ENCODE measurements at places on chromosomes 2 and 18.

DNA sequence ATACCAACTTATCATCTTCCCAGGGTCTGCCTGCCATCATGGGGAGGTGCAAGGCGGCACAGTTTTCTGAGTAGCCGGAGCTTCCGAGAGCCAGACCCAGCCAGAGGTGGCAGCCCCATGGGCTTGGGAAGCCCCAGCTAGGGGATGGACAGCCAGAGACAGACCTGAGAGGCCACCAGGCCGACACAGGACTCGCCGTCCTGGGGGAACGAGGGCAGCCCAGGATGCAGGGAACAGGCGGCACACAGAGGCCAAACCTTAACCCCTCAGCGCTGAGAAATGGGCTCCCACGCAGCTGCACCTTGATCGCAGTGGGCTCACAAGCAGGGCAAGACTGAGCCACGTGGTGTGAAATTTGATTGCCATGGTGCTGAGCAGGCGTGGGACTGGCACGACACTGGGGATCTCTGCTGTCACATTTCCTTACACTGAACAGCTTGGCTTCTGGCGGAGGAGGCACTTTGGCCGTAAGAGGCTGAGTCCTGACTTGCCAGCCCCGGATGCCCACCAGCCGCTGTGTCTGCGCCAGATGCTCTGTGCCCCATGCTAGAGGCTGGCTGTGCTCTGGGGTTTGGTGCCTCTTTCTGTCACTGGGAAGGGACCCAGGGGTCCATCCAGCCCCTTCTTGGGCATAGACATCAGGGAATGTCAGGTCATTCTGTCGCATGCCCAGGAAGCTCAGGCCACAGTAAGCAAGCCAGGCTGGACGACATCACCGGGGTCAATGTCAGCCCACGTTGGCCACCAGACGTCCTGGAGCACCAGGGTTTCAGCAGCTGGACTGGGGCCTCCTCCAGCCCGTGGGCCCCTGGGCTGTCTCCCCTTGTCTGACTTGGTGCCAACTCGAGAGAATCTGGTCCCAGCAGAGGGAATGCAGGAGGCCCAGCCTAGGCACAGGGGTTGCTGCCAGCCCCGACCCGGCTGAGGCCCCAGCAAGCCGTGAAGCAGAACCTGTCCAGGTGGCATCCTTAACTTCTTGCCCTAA, 312.1 kb upstream of the MYT1L start:
- DNase-seq, result no peak

DNA sequence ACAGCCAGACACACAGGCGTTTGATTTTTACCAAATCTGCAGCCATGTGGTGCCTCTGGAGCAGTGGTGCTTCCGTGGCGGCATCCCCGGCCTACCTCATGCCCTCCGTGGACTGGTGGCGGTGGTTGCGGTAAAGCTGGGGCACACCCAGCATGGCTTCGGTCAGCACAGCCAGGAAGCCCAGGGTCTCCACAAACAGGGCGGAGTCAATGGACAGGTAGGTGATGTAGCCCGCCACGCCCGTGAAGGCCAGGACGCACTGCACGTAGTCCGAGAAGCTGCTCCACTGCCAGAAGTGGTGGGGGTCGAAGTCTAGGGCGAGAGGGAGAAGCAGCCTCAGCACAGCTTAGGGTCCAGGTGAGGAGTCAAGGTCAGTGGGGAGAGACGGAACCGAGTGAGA, 32.4 kb downstream of the SLC66A2 start:
- no peak for DNase-seq

DNA sequence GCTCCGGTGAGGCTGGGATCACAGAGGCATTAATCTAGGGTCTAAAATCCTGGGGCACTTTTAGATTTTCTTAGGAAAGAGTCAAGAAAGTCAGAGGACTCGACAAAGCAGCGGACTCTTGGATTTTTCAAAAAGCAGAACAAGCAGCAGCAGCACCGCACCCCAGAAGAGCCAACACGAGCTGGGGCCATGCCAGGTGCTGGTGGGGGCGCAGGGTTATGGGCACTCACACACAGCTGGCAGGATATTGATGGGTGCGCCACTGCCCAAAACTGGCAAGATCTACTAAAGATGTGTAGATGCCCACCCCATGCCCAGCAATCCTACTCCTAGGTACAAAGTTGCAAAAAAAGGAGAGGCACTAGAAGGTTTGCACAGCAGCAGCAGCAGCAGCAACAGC, 33.9 kb upstream of the SEMA4C start:
- DNase-seq, result no peak

- DNase-seq, result no peak
Measured at GRCh38 chr18:37403788-37404187, 161.8 kb downstream of the CELF4 start.

GRCh38 chr18:43422518-43422917, 145.2 kb upstream of the SYT4 start:
- no peak for DNase-seq

DNA sequence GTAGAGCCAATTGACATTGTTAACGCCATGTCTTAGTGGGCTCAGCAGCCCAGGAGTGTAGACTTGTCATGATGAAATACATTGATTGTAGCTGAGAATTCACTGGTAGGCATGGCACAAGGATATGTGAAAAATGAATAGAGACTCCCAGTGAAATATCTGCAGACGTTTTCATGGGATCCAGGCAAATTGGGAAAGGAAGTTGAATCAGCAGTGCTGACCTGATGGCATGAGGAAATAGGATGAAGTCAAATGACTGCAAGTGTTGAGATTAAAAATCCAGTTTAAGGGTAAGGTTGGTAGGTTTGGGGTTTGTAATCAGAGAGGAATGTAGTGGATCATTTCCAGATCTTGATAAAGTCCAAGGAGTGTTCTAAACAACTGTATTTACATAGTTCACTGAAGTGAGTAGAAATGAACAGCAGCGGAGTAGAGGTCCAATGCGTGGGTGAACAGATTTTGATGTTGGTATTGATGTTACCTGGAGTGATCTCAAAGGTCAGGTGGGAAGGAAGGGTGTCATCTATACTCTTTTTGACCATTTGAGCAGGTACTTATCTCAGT, 24.6 kb downstream of the INSIG2 start:
- DNase-seq, result no peak

- DNase-seq, result no peak
Measured at GRCh38 chr2:129923265-129924091, 56.0 kb upstream of the RAB6C start.

DNA sequence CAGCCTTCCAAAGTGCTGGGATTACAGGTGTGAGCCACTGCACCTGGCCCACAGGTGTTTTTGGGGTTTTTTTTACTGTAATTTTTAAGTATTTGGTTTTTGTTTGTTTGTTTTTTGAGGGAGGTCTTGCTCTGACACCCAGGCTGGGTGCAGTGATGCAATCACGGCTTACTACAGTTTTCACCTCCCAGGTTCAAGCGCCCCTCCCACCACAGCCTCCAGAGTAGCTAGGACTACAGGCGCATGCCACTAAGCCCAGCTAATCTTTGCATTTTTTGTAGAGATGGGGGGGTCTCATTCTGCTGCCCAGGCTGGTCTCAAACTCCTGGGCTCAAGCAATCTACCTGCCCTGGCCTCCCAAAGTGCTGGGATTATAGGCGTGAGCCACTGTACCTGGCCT, 7.3 kb upstream of the SLC11A1 start:
- no peak for DNase-seq

- no peak for DNase-seq
Measured at GRCh38 chr2:40341198-40341597, 110.7 kb downstream of the SLC8A1 start.

- DNase-seq, result no peak
Measured at GRCh38 chr2:199581935-199582360, 124.2 kb upstream of the SATB2 start.

DNA sequence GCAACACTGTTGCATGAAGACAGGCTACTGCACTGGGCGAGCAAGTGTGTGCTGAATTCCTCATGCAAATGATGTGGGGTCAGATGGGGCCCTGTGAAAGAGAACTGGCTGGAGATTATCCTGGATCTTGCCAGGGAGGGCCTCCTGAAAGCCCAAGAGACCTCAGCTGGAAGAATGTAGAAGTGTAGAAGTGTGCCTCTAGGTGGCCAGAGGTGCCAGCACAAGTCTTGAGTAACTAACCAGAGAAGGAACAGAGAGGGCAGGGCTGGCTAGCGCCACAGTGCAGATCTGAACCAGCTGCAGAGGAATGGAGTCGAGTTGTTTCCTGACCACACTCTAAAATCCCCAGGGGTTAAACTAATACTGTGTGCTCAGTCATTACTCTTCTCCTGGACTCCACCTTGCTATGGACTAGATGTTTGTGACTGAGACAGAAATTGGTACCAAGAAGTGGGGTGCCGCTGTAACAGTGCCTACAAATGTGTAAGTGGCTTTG, 399.3 kb downstream of the LRATD1 start:
- no peak for DNase-seq

- no peak for DNase-seq
Measured at GRCh38 chr18:3193331-3193730, 26.4 kb downstream of the MYOM1 start.

DNA sequence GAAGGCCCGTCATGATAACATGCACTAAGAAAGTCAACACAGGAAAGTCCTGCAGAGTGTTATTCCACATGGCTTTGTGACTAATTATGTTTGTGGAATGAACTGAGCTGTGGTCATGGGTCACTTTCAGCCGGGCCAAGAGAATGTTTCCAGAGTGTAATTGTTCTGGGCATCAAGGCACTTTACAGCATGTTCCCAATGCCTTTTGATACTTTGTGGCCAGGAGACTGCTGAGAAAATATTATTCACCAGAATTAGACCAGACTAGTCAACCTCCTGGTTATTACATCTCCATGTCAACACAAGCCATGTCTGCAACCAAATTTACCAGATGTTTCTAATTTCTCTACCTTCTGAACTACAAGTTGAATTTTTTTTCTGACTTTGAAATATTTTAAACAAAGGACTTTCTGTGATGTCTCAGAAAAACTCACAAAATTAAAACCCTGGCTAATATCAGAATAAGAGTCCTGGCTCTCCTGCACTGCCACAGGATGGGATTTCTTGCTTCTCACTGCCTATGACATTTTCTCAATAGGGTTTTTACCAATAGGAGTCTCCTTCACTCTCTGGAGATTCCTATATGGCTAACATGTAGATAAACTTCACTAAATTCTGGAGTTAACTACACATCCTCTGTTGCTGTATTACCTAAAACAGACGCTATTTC, 90.6 kb upstream of the WDR75 start:
- no peak for DNase-seq

DNA sequence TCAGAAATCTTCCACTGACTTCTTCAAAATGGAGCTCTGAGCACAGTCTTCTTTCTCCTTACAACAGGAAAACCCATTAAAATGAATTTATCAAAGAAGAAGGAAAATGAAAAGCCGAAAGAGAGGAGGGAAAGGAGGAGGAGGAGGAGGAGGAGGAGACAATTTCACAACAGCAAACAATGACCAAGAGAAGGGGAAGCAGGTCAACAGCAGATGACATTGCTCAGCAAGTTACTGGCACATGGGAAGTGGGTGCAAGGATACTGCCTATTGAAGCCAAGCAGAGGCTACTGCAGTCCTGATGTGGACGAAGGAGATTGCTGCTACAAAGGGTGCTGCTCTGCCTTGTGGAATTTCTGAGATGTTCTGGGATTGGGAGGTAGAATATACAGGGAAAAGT, 268.2 kb upstream of the FBXO11 start:
- no peak for DNase-seq

DNA sequence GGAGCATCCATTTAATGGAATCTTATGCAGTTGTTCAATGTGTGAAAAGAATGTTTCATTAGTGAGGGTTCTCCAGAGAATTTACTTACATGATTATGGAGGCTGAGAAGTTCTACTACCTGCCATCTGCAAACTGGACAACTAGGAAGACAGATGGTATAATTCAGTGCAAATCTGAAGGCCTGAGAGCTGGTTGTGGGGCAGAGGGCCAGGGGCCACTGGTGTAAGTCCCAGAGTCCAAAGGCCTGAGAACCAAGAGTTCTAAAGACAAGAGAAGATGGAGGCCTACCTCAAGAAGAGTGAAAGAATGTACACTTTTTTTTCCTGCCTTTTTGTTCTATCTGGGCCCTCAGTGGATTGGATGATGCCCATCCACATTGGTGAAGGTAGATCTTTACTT, 114.8 kb downstream of the DDX1 start:
- no peak for DNase-seq

DNA sequence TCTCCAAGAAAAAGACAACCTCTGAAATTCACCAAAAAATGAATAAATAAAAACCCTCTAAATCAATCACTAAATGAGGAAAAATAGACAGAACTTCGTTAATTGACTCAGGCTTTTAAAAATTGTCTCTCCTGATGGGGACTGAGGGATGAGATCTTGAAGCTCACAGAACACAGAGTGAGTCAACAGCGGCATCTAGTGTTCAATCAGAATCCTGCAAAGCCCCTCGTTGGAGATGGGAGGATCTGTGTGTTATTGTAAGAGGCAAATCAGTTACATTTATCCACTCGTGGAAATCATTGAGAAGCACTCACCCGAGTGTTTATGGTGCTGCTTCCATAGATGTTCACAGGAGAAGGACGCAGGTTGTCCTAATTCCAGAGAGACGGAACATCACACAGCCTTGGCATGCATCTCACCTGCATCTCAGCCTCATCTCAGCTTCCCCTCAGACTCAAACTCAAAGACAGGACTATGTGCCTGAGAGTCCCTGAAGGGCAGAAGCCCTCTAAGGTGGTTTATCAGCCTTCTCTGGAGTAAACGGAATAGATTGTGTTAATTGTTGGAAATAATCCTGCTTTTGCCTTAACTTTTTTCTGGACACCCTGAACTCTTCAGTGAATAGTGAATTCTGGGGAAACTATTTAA, 82.0 kb downstream of the MREG start:
- peak; percentile 20 for DNase-seq

DNA sequence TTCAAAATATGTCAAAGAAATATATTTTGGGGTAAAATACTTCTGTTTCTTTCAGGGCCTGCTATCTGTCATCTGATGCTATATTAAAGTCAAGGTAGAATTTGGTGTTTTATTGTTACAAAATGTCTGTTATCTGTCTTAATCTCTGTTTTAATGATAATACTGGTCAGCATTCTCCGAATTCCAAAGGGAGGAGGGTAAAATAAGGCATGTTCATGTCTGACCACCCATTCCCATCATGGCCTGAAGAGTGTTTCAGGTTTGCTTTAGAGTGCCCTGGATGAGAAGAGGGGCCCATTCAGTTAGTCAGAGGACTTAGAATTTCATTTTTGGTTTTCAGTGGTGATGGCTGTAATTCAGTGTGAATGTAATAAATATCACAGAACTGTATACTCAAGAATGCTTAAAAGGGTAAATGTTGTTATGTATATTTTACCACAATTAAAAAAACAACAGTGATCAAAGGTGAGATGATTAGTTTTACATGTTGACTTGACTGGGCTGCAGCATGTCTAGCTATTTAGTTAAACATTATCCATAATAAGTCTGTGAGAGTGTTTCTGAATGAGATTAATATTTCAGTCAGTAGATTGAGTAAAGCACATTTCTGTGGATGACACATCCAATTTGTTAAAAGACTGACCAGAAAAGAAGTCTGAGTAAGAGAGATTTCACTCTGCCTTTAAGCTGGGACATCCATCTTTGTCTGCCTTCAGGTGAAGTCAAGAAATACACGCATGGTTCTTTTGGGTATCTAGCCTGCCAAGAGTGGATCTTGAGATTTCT, 467.9 kb upstream of the SYT4 start:
- DNase-seq, result no peak

- DNase-seq, result no peak
Measured at GRCh38 chr2:157032017-157032416, 225.5 kb upstream of the GALNT5 start.

All from central memory CD8-positive, alpha-beta T cell (primary cell).